Right lobe of liver (tissue), 6 donors: ENCODE measurements at places on chromosomes 2 and 18. TPM values are rescaled to one million over a fixed set of nuclear protein-coding genes. Genes with fewer than 3 reads are reported as not detected.

Gene CABYR
- 4.8 TPM for total RNA-seq

Gene RESP18
- total RNA-seq: not detected

- H3K4me1 ChIP-seq: no peaks in the 10 kb centered on the region
- no peak overlapping the region for H3K4me3 ChIP-seq
- no peaks in the 10 kb centered on the region for H3K27me3 ChIP-seq
- no peak for DNase-seq
These were observed 208.3 kb upstream of the FANCL start for GRCh38 chr2:58449286-58450010.

GRCh38 chr18:59448546-59448945 is 89.5 kb upstream of the LMAN1 start:
- H3K4me3 ChIP-seq: no peak overlapping the region
- no peaks in the 10 kb centered on the region for H3K27me3 ChIP-seq
- H3K27ac ChIP-seq: no peak overlapping the region
- no peaks in the 10 kb centered on the region for H3K4me1 ChIP-seq
- no peaks in the 10 kb centered on the region for H3K36me3 ChIP-seq
- DNase-seq: no peak

DNA sequence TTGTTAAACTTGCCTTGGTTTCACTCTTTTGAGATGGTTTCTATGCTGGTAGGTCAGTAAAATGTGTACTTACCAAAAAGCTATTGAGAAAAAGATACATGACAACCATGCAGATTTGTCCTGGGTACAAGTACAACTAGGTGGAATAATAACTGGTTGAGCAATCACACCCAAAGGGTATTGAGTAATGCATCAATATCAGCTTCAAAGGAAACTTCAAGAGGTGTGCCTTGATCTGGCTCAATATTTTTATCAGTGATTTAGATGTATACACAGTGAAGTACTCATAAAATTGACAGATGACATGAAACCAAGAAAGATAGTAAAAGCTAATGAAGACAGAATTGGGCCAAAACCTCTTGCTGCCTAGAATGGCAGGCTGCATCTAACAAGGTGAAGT is 21.7 kb upstream of the GALNT1 start:
- H3K4me1 ChIP-seq: no peaks in the 10 kb centered on the region
- H3K36me3 ChIP-seq: no peaks in the 10 kb centered on the region
- no peak overlapping the region for H3K27ac ChIP-seq
- no peak overlapping the region for H3K4me3 ChIP-seq
- DNase-seq: no peak
